ENCODE measurements at places on chromosomes 6 and 20.

GRCh38 chr6:110139052-110139451 lies 40.4 kb downstream of the WASF1 start:
- DNase-seq = no peak

DNA sequence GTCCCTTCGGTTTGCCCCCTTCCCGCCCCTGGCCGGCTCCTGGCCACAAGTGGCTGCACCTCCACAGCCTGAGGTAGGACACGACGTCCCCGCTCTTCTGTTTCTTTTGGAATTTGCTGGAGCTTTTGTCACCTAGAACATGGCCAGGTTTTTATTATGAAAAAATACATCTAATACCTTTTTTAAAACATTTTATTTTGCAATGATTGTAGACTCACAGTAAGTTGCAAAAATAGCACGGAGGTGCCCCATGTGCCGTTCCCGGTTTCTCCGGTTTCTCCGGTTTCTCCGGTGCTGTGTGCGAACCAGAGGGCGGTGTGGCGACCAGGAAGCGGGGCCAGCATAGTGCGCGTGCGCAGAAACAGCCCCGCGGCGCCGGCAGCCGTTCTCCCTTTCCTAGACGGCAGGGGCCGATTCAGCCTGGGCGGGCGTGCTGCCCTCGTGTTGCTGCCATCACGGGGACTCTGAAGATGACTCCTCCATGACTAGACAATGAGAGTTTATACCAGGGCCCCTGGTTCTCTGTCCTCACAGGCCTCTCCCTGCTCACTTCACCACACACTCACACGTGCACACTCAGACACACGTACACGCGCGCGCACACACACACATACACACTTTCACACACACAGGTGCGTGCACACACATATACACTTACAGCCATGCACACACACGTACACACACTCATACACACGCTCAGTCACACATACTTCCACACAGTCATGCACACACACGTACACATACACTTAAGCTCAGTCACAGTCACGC lies 102.1 kb downstream of the TMEM242 start:
- no peak for DNase-seq

- peak; percentile 82 for DNase-seq
These were observed 168.0 kb downstream of the HDGFL1 start for GRCh38 chr6:22737331-22737730.

- no peak for DNase-seq
These were observed 107.4 kb downstream of the BFSP1 start for GRCh38 chr20:17423782-17424181.

- DNase-seq = no peak
These were observed 44.1 kb downstream of the ELOVL2 start for GRCh38 chr6:10999994-11000393.

DNA sequence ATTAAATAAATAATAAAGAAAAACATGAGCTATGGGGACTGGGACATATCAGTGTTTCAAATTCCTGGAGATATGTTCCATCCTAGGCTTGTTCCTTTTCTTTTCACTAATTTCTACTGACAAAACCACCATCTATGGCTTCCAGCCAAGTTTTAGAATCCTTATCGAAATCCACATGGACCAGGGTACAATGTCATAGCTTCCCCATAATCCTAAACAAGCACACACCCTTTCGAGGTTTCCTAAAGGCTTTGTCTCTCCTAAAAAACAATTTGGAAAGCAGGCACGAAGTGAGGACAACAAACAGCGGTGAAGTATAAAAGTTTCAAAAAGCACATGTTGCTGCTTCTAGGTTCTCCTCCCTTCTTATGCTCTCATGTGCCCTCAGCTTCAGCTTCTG lies 13.3 kb upstream of the DST start:
- no peak for DNase-seq

DNA sequence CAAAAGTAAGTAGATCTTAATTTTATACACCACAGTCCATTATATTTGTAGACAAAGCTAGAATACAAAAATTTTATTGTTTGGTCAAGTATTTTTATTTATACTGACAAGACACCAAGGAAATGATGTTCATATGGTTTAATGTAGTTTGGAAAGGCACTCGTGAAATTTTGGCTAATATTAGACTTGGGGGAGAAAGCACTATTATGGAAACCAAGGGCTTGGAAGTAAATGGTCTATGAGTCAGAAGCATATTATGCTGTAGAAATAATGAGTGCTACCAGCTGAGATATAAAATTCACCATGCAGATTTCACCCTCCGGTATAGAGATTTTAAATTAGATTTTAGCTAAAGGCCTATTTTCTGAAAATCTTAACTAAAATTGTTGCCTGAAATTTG lies 233.6 kb downstream of the KCNQ5 start:
- no peak for DNase-seq

DNA sequence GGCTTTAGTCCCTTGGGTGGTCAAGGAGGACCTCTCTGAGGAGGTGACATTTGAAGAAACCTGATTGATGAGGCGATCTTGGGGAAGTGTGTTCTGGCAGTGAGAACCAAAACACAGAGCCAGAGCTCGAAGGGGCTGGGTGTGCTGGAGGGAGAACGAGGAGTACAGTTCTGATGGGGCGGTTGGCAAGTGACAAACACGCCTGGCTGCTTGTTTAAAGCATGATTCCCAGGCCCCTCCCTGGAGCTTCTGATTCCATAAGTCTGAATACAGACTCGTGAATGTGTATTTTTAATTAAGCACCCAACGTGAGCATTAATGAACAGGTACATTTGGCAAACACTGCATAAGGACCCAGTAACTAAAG lies 886 bp upstream of the NFATC2 start:
- DNase-seq = no peak

DNA sequence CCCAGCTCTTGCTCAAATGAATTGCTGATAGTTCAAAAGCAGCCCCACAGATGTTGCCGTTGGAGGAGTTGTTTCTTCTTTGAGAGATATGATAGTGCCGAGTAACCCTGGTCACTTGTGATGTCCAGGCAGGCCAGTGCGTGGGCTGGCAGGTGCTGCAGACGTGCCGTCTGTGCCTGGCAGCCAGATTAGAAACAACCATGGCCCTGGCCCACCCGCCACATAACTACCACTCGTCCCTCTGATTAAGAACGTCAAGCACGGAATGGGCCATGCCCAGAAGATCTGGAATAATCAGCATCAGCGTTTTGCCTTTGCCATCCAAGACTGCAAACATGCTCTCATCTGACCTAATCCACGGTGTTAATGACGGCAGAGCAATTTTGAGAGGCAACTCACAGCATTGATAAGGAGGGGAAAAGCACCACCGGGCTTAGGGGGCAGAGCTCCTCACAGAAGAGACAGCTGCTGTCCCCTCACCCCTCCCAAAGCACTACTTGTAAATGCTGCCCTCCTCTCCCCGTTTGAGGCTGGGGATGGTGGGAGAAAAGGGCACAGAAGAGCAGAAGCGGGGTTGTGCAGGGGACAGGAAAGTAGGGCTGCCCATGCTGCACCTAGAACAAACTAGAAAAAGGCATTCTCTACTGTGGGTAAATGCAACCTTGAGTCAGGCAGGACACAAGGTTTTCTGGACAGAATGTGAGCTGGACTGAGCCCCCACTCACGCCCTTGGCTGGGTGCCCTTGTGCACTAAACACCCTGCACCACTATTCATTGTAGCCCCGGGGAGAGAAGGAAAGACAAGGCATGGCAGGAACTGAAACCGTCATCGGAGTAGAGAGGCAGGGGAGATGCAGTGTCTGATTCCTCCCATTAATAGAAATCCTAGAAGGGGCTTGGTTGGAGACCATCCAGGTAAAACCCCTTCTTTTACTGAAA lies 5.3 kb upstream of the CPNE5 start:
- DNase-seq = no peak

DNA sequence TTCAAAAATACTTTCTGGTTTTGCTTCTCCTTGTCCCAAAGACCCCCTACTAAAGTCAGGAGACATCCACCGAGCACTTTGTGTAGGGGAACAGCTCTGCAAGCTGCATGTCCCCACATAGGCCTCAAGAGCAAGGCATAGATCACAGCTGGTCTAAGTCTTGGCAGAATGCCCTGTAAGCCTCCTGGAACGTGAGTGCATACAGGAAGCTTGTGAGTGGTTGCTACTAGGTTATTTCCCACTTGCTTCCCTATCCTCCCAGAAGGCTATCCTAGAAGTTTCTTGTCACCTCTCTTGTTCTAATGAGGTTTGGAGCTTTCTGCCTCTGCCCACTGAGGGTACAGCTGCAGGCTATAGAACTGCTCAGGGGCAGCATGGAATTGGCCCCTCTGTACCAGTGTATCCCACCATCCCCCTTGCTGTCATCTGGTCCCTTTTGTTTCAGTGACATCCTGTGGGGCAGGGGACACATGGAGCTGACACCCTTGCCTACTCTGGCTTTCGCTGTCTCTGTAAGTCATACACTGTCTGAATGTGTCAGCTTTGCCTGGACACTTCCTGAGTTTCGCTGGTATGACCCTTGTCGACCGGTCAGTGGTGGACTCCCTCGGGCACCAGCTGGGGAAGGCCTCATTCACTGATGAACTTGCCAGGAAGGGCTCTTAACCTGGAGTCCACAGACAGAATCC lies 35.6 kb upstream of the KCNK16 start:
- no peak for DNase-seq

All from SK-N-DZ (cell line).